ENCODE measurements at places on chromosomes 3 and 15. TPM values are rescaled to one million over a fixed set of nuclear protein-coding genes. Genes with fewer than 3 reads are reported as not detected.

DNA sequence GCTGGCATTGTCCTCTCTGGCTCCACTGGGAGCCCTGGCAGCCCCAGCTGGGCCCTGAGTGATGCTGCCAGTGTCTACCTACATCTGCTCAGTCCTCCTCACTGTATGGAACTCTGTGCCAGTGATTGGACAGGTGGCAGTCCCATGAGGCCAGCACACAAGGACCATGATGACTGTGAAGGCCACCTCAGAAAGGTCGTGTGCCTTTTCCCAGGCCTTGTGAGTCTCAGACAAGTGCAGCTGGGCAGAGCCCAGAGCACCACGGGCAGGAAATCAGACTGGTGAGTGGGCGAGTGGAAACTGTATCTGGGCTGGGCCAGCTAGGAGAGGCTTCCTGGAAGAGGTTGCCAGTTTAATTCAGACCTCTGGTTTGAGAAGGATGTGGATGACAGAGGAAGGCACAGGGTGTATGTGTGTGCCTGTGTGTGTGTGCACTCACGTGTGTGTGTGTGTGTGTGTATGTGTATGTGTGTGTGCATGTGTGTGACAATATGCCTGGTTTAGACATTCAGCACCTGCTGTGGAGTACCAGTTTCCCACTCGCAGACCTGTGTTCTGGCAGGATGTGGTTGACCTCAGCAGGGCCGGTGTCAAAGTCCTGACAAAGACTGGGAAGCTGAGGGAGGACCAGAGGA, 7.0 kb downstream of the MAPKAPK3 start:
- no peak overlapping the region for H3K4me3 ChIP-seq
- H3K27ac ChIP-seq: no peak overlapping the region
- H3K36me3 ChIP-seq: no peaks in the 10 kb centered on the region
- peaks cover 14% of the 10 kb centered on the region for H3K4me1 ChIP-seq
- DNase-seq: no peak

DNA sequence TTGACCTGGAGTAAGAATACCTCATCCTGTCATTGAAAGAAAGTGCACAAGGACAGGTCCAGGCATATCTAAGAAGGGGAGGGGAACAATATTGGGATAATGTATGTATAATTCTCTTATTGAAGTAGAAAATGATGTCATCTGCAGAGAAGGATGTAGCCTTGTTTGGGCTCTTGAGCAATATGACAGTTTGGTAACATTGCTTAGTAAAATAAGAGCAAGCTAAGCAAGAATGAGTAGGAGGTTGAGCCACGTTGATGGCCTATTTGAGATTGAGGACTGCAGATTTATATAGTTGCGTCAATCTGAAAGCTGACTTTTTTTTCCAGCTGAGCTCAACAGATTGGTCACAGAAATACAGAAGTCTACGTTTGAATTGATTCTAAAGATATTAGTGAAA, 145.2 kb downstream of the FILIP1L start:
- DNase-seq: no peak
- H3K27ac ChIP-seq: no peak overlapping the region
- H3K4me1 ChIP-seq: peaks cover 20% of the 10 kb centered on the region
- no peaks in the 10 kb centered on the region for H3K27me3 ChIP-seq
- no peaks in the 10 kb centered on the region for H3K36me3 ChIP-seq

GCNT3 gene
- not detected for total RNA-seq

CFAP92 gene
- total RNA-seq: 8.8 TPM

MB21D2 gene
- 4.9 TPM for total RNA-seq

ETV5 gene
- 63.4 TPM for total RNA-seq

FBXW12 gene
- total RNA-seq: 0.44 TPM

All from neural crest cell (in vitro differentiated cells).